ENCODE measurements at places on chromosomes 4 and X.
A peak's percentile ranks its signal among the peaks of the same experiment; 100 is the strongest.

GRCh38 chr4:57136281-57136680 lies 26.1 kb upstream of the IGFBP7 start:
- no peak overlapping the region for H3K27ac ChIP-seq
- no peaks in the 10 kb centered on the region for H3K4me1 ChIP-seq
- no peak overlapping the region for H3K4me3 ChIP-seq

- ATAC-seq, result peak; percentile 21
- peaks cover 44% of the 10 kb centered on the region for H3K36me3 ChIP-seq
- H3K4me3 ChIP-seq, result peak overlapping the region; percentile 80
- H3K4me1 ChIP-seq, result peaks cover 78% of the 10 kb centered on the region
- H3K27me3 ChIP-seq, result no peaks in the 10 kb centered on the region
- H3K27ac ChIP-seq, result peak overlapping the region; percentile 88
These were observed 55.5 kb downstream of the LEF1 start for GRCh38 chr4:108113229-108113628.

DNA sequence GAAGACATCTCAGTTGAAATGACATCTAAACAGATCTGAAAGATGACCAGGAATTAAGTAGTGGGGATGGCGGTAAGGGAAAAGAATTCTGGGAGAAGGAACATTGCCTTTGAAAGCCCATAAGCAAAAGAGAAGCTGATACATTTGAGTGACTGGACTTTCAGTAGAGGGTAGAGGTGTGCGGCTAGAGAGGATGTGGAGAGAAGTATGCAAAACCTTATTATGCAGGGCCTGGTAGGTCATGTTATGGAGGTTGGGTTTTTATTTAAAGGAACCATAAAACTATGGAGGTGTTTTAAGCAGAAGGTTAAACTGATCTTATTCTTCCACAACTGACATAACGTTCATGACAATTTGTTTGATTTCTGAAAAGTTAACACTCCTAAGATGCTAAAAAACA lies 36.3 kb downstream of the RPS6KA3 start:
- H3K27me3 ChIP-seq, result no peaks in the 10 kb centered on the region
- H3K4me1 ChIP-seq, result peaks cover 23% of the 10 kb centered on the region
- peak overlapping the region; percentile 9 for H3K27ac ChIP-seq

GRCh38 chr4:70945046-70945445 lies 42.9 kb downstream of the MOB1B start:
- H3K27me3 ChIP-seq, result no peaks in the 10 kb centered on the region
- no peak overlapping the region for H3K27ac ChIP-seq
- H3K4me1 ChIP-seq, result no peaks in the 10 kb centered on the region
- H3K4me3 ChIP-seq, result no peak overlapping the region

DNA sequence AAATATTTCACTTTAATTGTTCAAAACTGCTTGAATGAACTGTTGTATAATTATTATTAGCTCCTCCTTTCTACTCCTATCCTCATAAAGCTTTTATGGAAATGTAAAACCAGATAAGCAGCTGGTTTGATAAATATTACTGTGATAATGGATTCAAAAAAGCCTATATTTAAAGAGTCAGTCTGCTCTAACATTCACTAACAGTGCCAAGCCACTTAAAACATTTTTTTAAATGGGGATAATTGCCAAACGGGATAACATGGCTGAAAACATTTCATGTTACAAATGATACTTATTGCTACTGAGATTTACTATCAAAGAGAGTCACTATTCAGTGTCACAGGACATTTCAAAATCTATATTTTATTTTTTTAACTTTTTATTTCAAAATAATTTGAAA lies 17.4 kb downstream of the ARHGAP24 start:
- no peaks in the 10 kb centered on the region for H3K36me3 ChIP-seq
- no peak overlapping the region for H3K27ac ChIP-seq
- H3K4me3 ChIP-seq, result no peak overlapping the region
- no peaks in the 10 kb centered on the region for H3K4me1 ChIP-seq
- H3K27me3 ChIP-seq, result no peaks in the 10 kb centered on the region

DNA sequence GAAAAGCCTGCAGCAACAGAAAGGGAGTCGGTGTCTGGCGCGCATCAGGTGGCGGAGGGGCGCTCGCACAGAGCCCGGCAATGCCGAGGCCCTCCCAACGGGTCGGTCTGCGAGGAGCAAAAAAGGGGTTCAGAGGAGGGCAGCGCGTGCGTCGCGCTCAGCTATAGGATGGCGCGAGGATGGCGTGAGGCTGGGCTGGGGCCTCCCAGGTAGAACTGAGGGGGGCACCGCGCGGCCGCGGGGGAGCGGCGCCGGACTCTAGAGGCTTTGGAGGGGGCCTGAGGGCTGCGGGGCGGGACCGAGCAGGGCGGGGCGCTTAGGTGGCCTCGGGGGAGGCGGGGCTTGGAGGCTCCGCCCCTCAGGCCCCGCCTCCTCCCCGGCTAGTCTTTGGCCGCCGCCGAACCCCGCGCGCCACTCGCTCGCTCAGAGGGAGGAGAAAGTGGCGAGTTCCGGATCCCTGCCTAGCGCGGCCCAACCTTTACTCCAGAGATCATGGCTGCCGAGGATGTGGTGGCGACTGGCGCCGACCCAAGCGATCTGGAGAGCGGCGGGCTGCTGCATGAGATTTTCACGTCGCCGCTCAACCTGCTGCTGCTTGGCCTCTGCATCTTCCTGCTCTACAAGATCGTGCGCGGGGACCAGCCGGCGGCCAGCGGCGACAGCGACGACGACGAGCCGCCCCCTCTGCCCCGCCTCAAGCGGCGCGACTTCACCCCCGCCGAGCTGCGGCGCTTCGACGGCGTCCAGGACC lies at the start of gene PGRMC1:
TSS of gene PGRMC1 (plus strand) at position 414 of the 751 bp plus-strand sequence. CDS start at position 493, 79 bp downstream.
- H3K4me3 ChIP-seq, result peak within 1 kb of the TSS; percentile 89
- peaks cover 25% of the 10 kb centered on the region for H3K36me3 ChIP-seq
- H3K4me1 ChIP-seq, result peaks cover 6% of the 10 kb centered on the region
- peak; percentile 93 for ATAC-seq
- H3K27me3 ChIP-seq, result peaks cover 4% of the 10 kb centered on the region

DNA sequence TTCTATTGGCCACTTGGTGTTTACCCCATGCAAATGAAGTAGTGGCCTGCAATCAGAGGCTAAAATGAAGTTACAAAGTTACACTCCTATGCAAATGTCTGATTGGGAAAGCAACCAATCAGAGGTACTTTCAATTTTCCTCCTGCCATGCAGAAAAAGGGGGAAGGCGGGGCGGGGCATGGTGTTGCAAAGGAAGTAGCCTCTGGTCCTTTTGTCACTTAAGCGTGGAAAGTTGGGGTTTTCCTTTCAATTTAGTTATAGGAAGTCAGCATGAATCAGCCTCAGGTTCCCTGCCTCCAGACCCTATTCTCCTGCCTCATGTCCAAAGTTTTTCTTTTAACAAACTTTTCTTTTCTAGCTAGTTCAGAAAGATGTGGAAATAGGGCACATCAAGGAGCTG lies 69.3 kb downstream of the GPC4 start:
- H3K27ac ChIP-seq, result no peak overlapping the region
- no peaks in the 10 kb centered on the region for H3K4me1 ChIP-seq
- no peak overlapping the region for H3K4me3 ChIP-seq
- ATAC-seq, result no peak

DNA sequence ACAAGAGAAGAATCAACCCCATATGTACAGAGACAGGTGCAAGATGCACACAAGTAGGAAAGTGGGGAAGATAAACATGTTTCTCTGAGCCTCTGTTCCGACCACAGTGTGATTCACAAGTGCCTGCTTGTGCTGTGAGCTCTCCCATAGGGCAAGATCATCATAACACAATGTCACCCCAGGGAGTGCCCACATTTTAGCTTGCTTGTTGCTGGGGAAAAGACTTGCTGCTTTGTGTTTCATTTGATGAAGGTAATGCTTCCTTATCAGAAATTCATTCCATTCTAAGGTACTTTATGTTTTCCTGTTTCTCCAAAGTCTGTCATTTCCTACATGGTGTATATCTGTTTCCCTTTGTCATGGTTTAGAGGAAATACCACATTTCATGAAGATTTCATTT lies 304.5 kb upstream of the DIPK2B start:
- peaks cover 5% of the 10 kb centered on the region for H3K4me1 ChIP-seq
- no peaks in the 10 kb centered on the region for H3K36me3 ChIP-seq
- no peak overlapping the region for H3K4me3 ChIP-seq
- ATAC-seq, result peak; percentile 89

- H3K36me3 ChIP-seq, result no peaks in the 10 kb centered on the region
- H3K4me3 ChIP-seq, result no peak overlapping the region
- no peak overlapping the region for H3K27ac ChIP-seq
- no peaks in the 10 kb centered on the region for H3K27me3 ChIP-seq
- peak; percentile 37 for ATAC-seq
These were observed 3.7 kb downstream of the TAF7L start for GRCh38 chrX:101287402-101287801.

DNA sequence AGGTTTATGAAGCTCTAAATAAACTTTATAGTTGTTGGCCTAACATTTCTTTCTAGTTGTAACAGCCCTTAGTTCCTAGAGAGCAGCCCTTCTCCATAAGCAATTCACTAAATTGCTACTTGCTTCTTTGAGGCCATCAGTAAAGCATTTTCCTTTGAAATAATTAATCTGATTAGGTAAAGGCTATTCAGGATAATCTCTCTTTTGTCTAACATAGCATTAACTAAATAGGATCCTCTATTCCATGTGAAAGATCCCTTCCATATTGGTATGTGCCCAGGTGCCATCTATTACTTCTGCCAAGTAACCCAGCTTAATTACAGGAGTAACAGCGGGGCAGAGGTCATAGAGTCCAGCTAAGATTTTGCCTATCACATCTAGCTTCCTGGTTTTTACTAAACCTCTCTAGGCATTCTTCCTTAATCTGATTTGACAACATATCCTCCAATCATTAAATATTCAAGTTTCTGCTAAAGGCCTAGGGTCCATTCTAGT lies 1408.0 kb downstream of the PCDH18 start:
- no peak for ATAC-seq
- H3K4me1 ChIP-seq, result no peaks in the 10 kb centered on the region
- no peak overlapping the region for H3K4me3 ChIP-seq
- H3K27ac ChIP-seq, result no peak overlapping the region
- H3K27me3 ChIP-seq, result no peaks in the 10 kb centered on the region

- peaks cover 6% of the 10 kb centered on the region for H3K36me3 ChIP-seq
- peak overlapping the region; percentile 45 for H3K4me3 ChIP-seq
- no peaks in the 10 kb centered on the region for H3K4me1 ChIP-seq
- H3K27me3 ChIP-seq, result peaks cover 46% of the 10 kb centered on the region
These were observed 950 bp upstream of the TMEM271 start for GRCh38 chr4:576991-577498.

DNA sequence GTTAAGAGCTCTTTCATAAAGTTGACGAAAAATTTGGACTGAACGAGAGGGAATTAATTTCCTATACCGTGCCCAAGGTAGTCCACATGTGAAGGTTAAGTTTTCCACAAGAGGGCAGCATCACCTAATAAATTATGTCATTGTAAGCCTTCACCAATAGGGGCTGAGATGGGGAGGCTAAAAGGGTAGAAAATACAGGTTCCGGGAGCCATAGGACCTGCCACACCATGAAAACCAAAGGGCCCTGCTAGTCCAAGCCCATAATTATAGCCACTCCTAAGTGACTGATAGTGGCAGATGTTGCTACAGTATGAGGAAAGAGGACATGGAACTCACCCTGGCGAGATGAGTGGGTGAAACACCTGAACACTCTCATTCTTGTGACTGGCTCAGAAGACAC lies 122.2 kb downstream of the SHROOM4 start:
- no peaks in the 10 kb centered on the region for H3K36me3 ChIP-seq
- peaks cover 5% of the 10 kb centered on the region for H3K27me3 ChIP-seq
- H3K4me3 ChIP-seq, result no peak overlapping the region
- H3K4me1 ChIP-seq, result no peaks in the 10 kb centered on the region
- ATAC-seq, result peak; percentile 43

GRCh38 chrX:147953976-147954375 lies 27.2 kb upstream of the FMR1NB start:
- no peak overlapping the region for H3K27ac ChIP-seq
- no peaks in the 10 kb centered on the region for H3K27me3 ChIP-seq
- no peak for ATAC-seq
- H3K36me3 ChIP-seq, result peaks cover 27% of the 10 kb centered on the region
- no peaks in the 10 kb centered on the region for H3K4me1 ChIP-seq

DNA sequence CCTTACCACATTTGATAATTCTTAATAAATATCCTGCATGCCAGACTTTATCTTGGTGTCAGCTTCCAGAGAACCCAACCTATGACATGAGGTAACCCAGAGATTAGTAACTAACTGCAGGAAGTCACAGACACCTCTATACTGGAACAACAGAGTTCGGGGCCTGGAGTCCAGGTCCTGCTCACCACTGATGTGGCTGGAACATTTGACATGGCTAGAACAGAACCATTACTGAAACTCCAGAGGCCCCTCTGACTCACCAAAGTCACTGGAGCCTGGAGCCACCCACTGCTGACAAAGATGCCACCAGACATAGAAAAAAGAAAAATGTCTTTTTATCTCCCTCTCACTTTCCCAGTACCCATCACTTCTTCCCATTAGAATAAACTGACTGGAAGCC lies 403.7 kb downstream of the MID1IP1 start:
- H3K27ac ChIP-seq, result peak overlapping the region; percentile 88
- H3K4me1 ChIP-seq, result peaks cover 25% of the 10 kb centered on the region
- H3K4me3 ChIP-seq, result peak overlapping the region; percentile 48
- peak; percentile 93 for ATAC-seq
- no peaks in the 10 kb centered on the region for H3K27me3 ChIP-seq

- H3K4me3 ChIP-seq, result peak overlapping the region; percentile 79
- no peaks in the 10 kb centered on the region for H3K36me3 ChIP-seq
- H3K27ac ChIP-seq, result peak overlapping the region; percentile 99
- peaks cover 21% of the 10 kb centered on the region for H3K4me1 ChIP-seq
- peak; percentile 52 for ATAC-seq
These were observed 42.8 kb upstream of the PRDM8 start for GRCh38 chr4:80154545-80154933.

GRCh38 chr4:84497504-84498202 lies 1.4 kb downstream of the NKX6-1 start:
- no peak for ATAC-seq
- H3K27me3 ChIP-seq, result peaks cover 72% of the 10 kb centered on the region
- no peak overlapping the region for H3K27ac ChIP-seq
- peaks cover 25% of the 10 kb centered on the region for H3K36me3 ChIP-seq

GRCh38 chr4:37993806-37994205 lies 33.6 kb downstream of the PTTG2 start:
- H3K27ac ChIP-seq, result no peak overlapping the region
- H3K4me1 ChIP-seq, result peaks cover 17% of the 10 kb centered on the region
- ATAC-seq, result no peak
- no peak overlapping the region for H3K4me3 ChIP-seq
